Uterine smooth muscle cell (primary cell): ENCODE measurements at places on chromosomes 5 and 9. TPM values are rescaled to one million over a fixed set of nuclear protein-coding genes. Genes with fewer than 3 reads are reported as not detected.

ORM2 gene
- not detected in 2 replicates for total RNA-seq

CCNJL gene
- 0.11 and 0.12 TPM in 2 replicates for total RNA-seq

NXNL2 gene
- 3.3 and 8.5 TPM in 2 replicates for total RNA-seq

CCDC180 gene
- total RNA-seq = 1.1 and 4.5 TPM in 2 replicates

KCNV2 gene
- total RNA-seq = not detected in 2 replicates

CTXN3 gene
- not detected in 2 replicates for total RNA-seq

UBE2QL1 gene
- total RNA-seq = 0.11 and 0.37 TPM in 2 replicates

PRLR gene
- total RNA-seq = 1.2 and 1.7 TPM in 2 replicates

VDAC1 gene
- 353 and 470 TPM in 2 replicates for total RNA-seq

GADD45G gene
- 0.66 and 2.2 TPM in 2 replicates for total RNA-seq

PCDH1 gene
- total RNA-seq = 1.4 TPM in 2 replicates

ANKDD1B gene
- total RNA-seq = 0.33 and 0.62 TPM in 2 replicates

OR13J1 gene
- not detected in 2 replicates for total RNA-seq

GTF2H2 gene
- total RNA-seq = 23.2 and 28.6 TPM in 2 replicates

FOXD4L5 gene
- not detected in 2 replicates for total RNA-seq

EGFLAM gene
- total RNA-seq = 0.75 and 1.1 TPM in 2 replicates

COL27A1 gene
- 7.6 and 9.1 TPM in 2 replicates for total RNA-seq

SH3TC2 gene
- 1.5 and 4.8 TPM in 2 replicates for total RNA-seq

SLC25A2 gene
- total RNA-seq = 0.50 and 0.66 TPM in 2 replicates

FAXDC2 gene
- 3.3 and 4.5 TPM in 2 replicates for total RNA-seq

GFI1B gene
- total RNA-seq = not detected in 2 replicates

KIAA1958 gene
- total RNA-seq = 1.7 and 3.7 TPM in 2 replicates

IGFBPL1 gene
- 0.12 TPM in 1 of 2 replicates, not detected in the other for total RNA-seq

PKN3 gene
- 1.5 and 4.0 TPM in 2 replicates for total RNA-seq

PROB1 gene
- 0.87 and 1.00 TPM in 2 replicates for total RNA-seq

MPDZ gene
- total RNA-seq = 50.7 and 73.9 TPM in 2 replicates

PAX5 gene
- total RNA-seq = not detected in 2 replicates

SELENOP gene
- 25.0 and 63.2 TPM in 2 replicates for total RNA-seq

FOXD4 gene
- total RNA-seq = 0.62 TPM in 1 of 2 replicates, not detected in the other

FTMT gene
- not detected in 2 replicates for total RNA-seq

IL3 gene
- total RNA-seq = not detected in 2 replicates

TNFAIP8 gene
- 18.4 and 21.9 TPM in 2 replicates for total RNA-seq

SCGB3A1 gene
- total RNA-seq = not detected in 2 replicates

TAS2R1 gene
- total RNA-seq = not detected in 2 replicates

LRRC70 gene
- 1.00 and 1.4 TPM in 2 replicates for total RNA-seq

C5 gene
- 8.0 and 9.1 TPM in 2 replicates for total RNA-seq

RANBP17 gene
- total RNA-seq = 12.3 and 14.4 TPM in 2 replicates

IFNA21 gene
- total RNA-seq = not detected in 2 replicates

BRINP1 gene
- total RNA-seq = 2.3 and 4.0 TPM in 2 replicates
